ENCODE measurements at places on chromosomes 13 and 19. TPM values are rescaled to one million over a fixed set of nuclear protein-coding genes. Genes with fewer than 3 reads are reported as not detected.

DNA sequence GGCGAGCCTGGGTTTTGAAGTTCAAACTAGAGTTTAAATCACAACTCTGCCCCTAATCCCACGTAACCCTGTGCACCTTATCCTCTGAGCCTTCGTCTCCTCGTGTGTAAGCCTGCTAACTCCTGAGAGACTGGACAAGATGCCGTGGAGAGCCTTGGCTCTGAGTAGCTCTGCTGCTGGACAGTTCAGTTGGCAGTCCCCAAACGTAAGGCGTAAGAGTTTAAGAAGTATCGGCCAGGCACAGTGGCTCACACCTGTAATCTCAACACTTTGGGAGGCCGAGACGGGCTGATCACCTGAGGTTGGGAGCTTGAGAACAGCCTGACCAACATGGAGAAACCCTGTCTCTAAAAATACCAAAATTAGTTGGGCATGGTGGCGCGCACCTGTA is 4.7 kb upstream of the CD79A start:
- H3K36me3 ChIP-seq: peaks cover 62% of the 10 kb centered on the region
- DNase-seq: no peak
- peaks cover 28% of the 10 kb centered on the region for H3K4me1 ChIP-seq
- no peak overlapping the region for H3K4me3 ChIP-seq
- H3K27me3 ChIP-seq: no peaks in the 10 kb centered on the region

DNA sequence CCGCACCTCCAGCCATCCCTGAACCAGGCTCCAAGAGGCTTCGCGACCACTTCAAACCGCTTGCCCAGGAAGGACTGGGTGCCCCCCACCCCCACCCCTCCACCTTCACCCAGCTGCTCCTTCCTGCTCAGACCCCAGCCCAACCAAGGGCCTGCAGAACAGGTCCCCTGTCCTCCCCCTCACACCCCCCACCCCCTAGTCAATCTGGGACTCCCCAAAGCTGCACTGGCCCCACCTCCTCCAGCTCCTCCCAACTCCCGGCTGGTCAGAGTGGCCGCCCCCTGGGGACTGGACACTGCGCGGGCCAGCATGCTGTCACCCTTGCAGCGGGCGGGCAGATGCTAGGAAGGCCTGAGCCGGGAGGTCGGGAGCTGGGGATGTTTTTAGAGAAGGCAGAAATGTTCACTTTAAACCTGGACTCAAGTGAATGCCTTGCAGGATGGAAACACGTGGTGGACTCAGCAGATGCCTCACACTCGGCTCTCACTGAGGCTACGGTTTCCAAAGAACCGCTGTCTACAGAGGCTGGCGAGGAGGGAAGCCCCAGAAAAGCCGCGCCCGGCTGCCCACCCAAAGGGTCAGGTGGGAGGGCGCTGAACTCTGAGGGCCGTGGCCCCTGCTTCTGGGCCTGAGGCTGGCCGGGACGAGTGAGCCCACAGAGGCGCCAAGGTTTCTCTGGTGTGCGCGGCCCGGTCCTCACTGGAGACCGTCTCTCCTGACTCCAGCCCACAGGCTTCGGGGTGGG is 8.0 kb downstream of the RPL36 start:
- DNase-seq: no peak
- peaks cover 82% of the 10 kb centered on the region for H3K36me3 ChIP-seq
- no peak overlapping the region for H3K4me3 ChIP-seq
- H3K27ac ChIP-seq: no peak overlapping the region
- H3K4me1 ChIP-seq: peaks cover 2% of the 10 kb centered on the region
- no peaks in the 10 kb centered on the region for H3K27me3 ChIP-seq

DNA sequence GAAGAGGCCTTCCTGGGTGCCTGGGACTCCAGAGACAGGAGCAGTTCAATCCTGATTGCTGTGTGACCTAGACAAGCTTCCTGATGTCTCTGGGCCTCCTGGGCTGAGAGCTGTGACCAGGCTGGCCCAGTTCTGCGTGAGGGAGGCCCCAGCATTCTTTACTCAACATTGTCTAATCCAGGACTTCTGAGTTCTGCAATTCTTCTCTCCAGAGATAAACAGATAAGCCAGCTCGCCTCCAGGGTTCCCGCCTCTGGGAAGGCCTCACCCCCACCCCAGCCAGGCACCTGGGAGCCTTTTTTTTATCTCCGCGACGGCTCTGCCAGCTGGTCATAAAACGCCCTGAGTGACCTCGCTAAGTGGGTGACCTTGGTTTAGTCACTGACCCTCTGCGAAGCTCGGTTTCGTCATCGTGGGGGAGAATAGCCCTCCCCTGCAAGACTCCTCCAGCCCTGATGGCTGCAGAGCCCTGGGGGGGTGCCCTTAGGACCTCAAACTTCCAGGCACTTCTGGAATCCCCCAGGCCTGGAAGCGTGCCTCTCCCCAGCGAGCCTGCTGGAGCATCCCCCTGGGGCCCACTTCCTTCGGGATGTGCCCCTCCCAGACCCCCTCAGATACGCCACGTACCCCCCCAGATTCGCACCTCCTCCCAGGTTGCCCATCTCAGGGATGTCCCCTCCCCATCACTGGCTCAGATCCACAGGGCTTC is 1.9 kb downstream of the SULT2B1 start:
- no peak overlapping the region for H3K4me3 ChIP-seq
- H3K36me3 ChIP-seq: peaks cover 8% of the 10 kb centered on the region
- H3K27ac ChIP-seq: no peak overlapping the region
- peak; percentile 27 for DNase-seq

DNA sequence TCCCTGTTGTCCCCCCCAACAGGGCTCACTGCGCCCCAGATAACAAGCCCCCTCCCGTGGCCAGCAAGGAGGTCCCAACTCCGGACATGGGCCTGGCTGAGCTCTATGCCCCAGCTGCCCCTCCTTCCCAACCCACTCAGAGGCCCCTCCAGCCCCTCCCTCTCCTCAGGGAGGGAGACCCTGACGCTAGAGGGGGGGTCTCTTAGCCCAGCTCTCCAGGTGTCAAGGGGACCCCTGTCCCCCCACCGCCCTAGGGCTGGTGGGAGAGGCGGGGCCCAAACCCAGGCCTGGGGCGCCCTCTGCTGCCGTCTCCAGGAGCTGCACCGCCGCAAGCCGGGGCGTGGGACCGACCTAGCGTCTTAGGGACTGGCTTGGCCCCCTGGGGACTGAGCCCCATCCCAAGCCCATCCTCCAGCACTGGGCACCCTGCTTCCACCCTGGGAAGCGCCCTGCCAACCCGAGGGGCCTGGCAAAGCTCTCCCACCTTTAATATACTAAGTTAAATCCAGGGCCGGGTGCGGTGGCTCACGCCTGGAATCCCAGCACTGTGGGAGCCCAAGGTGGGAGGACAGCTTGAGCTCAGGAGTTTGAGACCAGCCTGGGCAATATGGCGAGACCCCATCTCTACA is 1.4 kb downstream of the GRIN3B start:
- peaks cover 27% of the 10 kb centered on the region for H3K36me3 ChIP-seq
- H3K4me3 ChIP-seq: peak overlapping the region; percentile 26
- no peak overlapping the region for H3K27ac ChIP-seq
- peaks cover 64% of the 10 kb centered on the region for H3K27me3 ChIP-seq
- H3K4me1 ChIP-seq: no peaks in the 10 kb centered on the region

DNA sequence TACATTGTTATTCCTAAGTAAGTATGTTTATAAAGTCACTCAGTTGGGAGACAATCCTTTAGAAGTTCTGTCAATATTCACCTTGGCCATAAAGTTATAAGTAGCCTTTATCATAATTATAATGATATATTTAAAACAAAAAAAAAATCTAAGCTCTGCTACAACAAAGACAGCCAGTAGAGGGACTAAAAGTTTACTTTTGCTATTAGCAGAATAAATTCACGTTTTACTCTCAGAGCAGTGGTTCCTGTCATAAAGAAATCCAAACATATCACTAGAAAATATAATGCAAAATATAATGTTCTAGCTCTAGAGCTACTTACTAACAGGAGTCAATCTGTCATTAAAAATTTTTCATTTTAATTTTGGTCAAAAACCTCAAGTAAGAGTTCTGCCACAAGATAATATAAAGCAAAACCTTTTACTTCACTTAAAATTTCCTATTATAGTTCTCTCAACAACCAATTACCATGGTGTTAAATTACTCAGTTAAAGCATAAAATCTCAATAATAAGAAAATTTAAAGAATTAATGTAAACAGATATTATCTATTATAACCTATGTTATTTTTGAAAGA is 17.7 kb downstream of the INTS6 start:
- no peak overlapping the region for H3K27ac ChIP-seq
- no peak overlapping the region for H3K4me3 ChIP-seq
- no peaks in the 10 kb centered on the region for H3K27me3 ChIP-seq
- H3K4me1 ChIP-seq: no peaks in the 10 kb centered on the region
- no peak for DNase-seq

- H3K27ac ChIP-seq: no peak overlapping the region
- no peaks in the 10 kb centered on the region for H3K4me1 ChIP-seq
- H3K36me3 ChIP-seq: no peaks in the 10 kb centered on the region
- H3K4me3 ChIP-seq: no peak overlapping the region
These were observed 158.5 kb downstream of the SLITRK6 start for GRCh38 chr13:85640727-85641126.

- H3K4me3 ChIP-seq: peak overlapping the region; percentile 13
- peaks cover 21% of the 10 kb centered on the region for H3K36me3 ChIP-seq
- peaks cover 26% of the 10 kb centered on the region for H3K4me1 ChIP-seq
- peak overlapping the region; percentile 70 for H3K27ac ChIP-seq
These were observed 6.9 kb upstream of the FXYD3 start for GRCh38 chr19:35108730-35109129.

DNA sequence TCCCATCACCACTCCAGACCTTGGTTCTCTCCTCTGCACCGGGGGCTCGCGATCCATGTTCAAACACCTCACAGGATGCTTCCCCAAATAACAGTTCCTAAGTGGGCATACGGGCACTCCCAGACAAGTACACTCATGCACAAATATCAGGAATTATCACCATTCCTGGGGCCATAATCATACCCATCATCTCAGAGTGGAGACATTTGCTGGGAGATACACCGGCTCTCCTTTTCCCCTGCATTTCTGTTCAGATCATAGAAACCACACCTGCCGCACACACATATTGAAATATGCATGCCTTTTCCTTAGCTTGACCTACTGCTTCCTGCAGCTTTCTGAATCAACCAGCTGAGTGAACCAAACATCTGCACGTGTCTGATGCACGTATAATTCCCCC is 33.9 kb upstream of the MBNL2 start:
- H3K27me3 ChIP-seq: no peaks in the 10 kb centered on the region
- peaks cover 16% of the 10 kb centered on the region for H3K4me1 ChIP-seq
- no peaks in the 10 kb centered on the region for H3K36me3 ChIP-seq
- DNase-seq: no peak
- H3K4me3 ChIP-seq: no peak overlapping the region

DNA sequence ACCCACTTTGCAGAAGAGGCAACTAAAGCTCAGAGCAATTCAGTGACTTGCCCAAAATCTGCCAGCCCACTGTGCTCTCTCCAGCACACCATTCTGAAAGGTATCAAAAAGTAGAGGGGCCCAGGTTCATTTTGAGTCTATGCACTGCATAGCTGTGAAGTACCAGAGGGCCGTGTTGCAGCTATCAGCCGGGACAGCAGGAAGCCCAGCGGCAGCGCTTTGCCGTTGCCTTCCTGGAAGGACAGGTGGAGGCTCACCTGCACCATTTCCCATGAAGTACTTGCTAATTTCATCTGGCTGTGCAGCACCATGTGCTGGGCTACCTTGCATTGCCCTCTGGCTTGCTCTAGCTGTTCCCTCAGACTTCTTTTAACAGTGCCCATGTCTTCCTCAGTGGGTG is 2.7 kb upstream of the SERPINE3 start:
- no peaks in the 10 kb centered on the region for H3K36me3 ChIP-seq
- DNase-seq: no peak
- no peaks in the 10 kb centered on the region for H3K27me3 ChIP-seq

GRCh38 chr19:53172889-53173288 is 14.0 kb upstream of the ZNF347 start:
- H3K4me3 ChIP-seq: no peak overlapping the region
- no peaks in the 10 kb centered on the region for H3K36me3 ChIP-seq
- no peak overlapping the region for H3K27ac ChIP-seq
- DNase-seq: no peak
- no peaks in the 10 kb centered on the region for H3K27me3 ChIP-seq
- no peaks in the 10 kb centered on the region for H3K4me1 ChIP-seq

GRCh38 chr13:112877539-112877938 is 91.5 kb upstream of the MCF2L start:
- no peak for DNase-seq
- H3K36me3 ChIP-seq: peaks cover 12% of the 10 kb centered on the region
- no peaks in the 10 kb centered on the region for H3K27me3 ChIP-seq
- no peaks in the 10 kb centered on the region for H3K4me1 ChIP-seq
- no peak overlapping the region for H3K4me3 ChIP-seq
- no peak overlapping the region for H3K27ac ChIP-seq

GRCh38 chr19:50518091-50519005 is 4.6 kb upstream of the ASPDH start:
- peaks cover 35% of the 10 kb centered on the region for H3K27me3 ChIP-seq
- H3K4me1 ChIP-seq: no peaks in the 10 kb centered on the region
- no peak overlapping the region for H3K4me3 ChIP-seq
- no peak for DNase-seq

- H3K4me3 ChIP-seq: no peak overlapping the region
- no peak for DNase-seq
- H3K36me3 ChIP-seq: no peaks in the 10 kb centered on the region
- H3K27ac ChIP-seq: no peak overlapping the region
- peaks cover 9% of the 10 kb centered on the region for H3K4me1 ChIP-seq
These were observed 1169.0 kb downstream of the DIAPH3 start for GRCh38 chr13:58994777-58995176.

DNA sequence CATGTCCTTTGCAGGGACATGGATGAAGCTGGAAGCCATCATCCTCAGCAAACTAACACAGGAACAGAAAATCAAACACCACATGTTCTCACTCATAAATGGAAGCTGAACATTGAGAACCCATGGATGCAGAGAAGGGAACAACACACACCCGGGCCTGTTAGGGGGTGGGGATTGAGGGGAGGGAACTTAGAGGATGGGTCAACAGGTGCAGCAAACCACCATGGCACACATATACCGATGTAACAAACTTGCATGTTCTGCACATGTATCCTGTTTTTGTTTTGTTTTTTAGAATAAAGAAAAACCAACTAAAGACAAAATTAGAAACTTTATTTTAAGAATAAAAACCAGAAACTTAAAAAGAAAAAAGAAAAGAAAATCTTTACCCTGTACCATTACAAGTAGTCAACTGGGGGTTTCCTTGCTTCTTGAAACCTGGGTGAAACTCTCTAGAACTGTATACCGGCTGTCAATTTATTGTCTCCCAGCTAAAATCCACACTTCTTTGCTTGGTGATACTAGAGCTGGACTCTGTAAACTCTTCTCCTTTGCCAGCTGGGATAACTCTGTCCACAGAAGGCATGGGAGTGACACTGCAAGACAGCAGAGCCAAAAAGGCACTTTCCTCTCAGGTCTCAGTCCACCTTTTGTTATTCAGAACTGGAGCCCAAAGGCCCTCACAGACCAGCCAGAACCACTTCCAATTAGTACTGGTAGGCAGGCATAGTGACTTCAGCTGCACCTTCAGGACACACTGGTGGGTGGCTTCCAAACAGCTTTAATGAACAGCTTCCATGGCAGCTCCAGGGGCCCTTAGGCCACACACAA is 9.0 kb downstream of the MICU2 start:
- H3K4me1 ChIP-seq: peaks cover 10% of the 10 kb centered on the region
- no peak overlapping the region for H3K27ac ChIP-seq
- no peak overlapping the region for H3K4me3 ChIP-seq

GRCh38 chr19:4524808-4525562 is 6.7 kb upstream of the PLIN4 start:
- H3K4me3 ChIP-seq: no peak overlapping the region
- H3K36me3 ChIP-seq: no peaks in the 10 kb centered on the region
- H3K27me3 ChIP-seq: peaks cover 9% of the 10 kb centered on the region
- peaks cover 10% of the 10 kb centered on the region for H3K4me1 ChIP-seq
- peak; percentile 69 for DNase-seq
- no peak overlapping the region for H3K27ac ChIP-seq

The ANKLE1 gene
- 0.66 TPM for total RNA-seq

The RFC3 gene
- 30.8 TPM for total RNA-seq

The IFNL1 gene
- 1.0 TPM for total RNA-seq

The C1QTNF9 gene
- total RNA-seq: not detected

The FRY gene
- 3.2 TPM for total RNA-seq

Measured in Calu3 (cell line).